T-helper 17 cell (primary cell): ENCODE measurements at places on chromosomes 7 and 10.

DNA sequence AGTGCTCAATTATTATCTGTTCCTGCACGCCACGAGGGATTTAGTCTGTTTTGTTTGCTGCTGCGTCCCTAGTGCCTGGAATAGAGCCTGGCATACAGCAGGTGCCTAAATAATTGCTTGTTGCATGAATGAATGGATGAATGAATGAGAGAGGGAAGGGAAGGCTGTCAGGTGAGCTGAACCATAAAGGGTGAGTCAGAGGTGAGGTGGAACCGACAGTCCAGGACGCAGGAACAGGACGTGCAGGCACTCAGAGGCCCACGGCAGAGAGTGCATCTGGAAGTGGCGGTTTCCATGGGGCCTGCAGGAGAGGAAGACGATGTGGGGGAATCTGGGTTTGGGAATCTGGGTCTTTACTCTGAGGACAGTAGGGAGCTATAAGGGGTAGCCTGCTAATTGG lies 17.7 kb upstream of the PPIF start:
- no peak for DNase-seq

DNA sequence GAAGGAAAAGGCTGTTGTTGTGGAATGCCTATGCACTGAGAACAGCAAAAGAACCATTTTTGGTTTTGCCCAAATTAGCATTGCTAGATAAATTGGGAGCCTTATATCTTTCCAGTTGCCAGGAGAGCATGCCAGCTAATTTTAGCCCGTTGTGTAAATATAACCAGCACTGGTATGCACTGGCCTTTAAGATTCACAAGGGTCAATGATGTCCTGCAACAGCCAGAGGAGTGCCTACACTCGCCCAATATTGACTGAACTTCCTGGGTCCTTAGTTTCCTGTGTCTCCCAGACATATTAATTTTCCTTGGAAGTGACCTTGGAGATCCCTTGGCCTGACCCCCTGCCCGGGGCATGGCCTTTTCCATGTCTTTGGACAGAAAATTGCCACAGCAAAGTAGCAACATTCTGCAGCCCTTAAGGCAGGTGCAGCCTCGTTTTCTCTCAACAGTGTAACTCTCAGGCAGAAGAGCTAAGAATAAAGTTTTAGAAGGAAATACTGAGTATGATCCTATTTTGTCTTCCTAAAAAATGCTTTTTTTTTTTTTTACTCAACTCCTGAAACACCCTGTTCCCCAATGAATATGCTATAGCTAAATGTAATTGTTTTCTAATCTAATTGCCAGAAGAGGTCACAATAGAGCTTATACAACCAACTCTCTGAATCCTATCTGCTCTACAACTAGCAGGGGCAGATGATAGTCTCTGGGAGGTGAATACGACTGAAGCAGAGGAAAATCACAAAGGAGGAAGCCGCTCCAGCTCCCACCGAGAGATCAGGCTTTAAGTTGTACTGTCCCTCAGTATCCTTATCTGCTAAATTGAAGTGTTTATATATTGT lies 131.9 kb upstream of the PCGF5 start:
- DNase-seq: no peak

- DNase-seq: no peak
These were observed 4.5 kb upstream of the DNMBP start for GRCh38 chr10:100014071-100014762.

DNA sequence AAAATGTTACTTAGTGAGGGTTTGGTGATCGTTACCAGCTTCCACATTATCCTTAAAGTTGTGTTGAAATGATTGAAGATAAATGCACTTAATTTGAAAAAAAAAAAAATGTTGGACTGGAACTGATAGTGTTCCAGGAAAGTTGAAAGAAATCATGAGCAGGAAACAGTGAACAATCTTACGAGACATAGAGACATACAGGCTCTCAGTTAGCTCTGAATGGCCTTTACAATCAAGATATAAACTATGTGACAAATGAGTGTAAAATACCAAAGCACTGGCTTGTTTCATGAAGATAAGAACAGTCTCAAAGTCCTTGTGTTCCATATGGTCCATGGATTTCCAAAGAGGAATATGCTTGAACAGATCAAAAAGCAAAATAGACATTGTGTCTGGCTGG lies 430.1 kb upstream of the ETV1 start:
- no peak for DNase-seq

- no peak for DNase-seq
These were observed 2.2 kb downstream of the IFT22 start for GRCh38 chr7:101319401-101319800.

GRCh38 chr7:130926001-130926691 lies 192.1 kb upstream of the KLF14 start:
- DNase-seq: peak; percentile 39

- no peak for DNase-seq
These were observed 229.3 kb upstream of the PRSS58 start for GRCh38 chr7:142487124-142487523.

DNA sequence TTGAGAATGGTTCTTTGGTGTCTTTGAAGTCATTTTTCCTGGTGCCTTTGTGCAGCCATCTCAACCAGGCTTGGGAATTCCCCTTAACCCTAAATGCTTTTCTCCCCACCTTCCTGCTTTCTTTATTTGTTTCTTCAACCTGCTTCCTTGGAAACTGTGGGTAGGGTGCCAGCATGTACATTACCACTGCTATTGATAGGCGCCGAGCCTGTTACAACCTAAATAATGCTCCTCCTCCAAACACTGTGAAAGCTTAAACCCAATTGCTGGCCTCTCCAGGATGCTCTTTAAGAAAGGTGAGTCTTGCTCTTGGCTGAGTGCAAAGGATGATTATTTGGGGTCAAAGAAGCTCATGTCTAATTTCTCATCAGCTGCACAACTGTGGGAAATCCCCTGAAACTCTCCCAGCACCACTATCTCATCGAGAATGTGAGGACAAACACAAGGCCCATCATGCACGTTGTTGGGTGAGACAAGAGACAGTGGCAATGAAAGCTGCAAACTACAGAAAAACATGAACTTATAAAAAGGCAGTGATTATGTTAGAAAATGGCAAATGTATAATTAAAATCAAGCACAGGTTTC lies 285.5 kb upstream of the IGFBP3 start:
- no peak for DNase-seq

- no peak for DNase-seq
These were observed 55.0 kb downstream of the TRIM24 start for GRCh38 chr7:138515001-138515528.

GRCh38 chr10:112424651-112425050 lies 22.1 kb downstream of the ZDHHC6 start:
- DNase-seq: no peak

GRCh38 chr10:44400541-44400940 lies 15.6 kb upstream of the CXCL12 start:
- no peak for DNase-seq

GRCh38 chr7:151091431-151091830 lies 5.2 kb downstream of the AGAP3 start:
- no peak for DNase-seq

- no peak for DNase-seq
These were observed 100.1 kb downstream of the GRB10 start for GRCh38 chr7:50682573-50682972.

DNA sequence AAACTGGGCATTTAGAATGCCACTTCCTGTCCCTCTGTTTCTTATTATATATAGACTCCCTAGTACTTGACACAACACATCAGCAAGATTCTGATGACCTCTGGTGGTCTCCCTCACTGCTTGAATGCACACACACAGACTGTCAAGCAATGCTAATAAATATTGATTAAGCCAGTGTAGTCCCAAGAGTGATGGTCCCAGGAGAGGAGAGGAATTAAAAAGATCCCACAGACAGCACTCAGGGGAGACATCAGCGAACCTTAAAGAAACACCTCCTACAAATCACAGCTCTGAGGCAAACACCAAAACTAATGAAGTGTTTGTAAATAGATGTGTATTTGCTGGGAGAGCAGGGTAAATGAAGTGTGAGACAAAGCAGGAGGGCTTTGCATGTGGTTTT lies 1291.2 kb downstream of the XPNPEP1 start:
- no peak for DNase-seq

DNA sequence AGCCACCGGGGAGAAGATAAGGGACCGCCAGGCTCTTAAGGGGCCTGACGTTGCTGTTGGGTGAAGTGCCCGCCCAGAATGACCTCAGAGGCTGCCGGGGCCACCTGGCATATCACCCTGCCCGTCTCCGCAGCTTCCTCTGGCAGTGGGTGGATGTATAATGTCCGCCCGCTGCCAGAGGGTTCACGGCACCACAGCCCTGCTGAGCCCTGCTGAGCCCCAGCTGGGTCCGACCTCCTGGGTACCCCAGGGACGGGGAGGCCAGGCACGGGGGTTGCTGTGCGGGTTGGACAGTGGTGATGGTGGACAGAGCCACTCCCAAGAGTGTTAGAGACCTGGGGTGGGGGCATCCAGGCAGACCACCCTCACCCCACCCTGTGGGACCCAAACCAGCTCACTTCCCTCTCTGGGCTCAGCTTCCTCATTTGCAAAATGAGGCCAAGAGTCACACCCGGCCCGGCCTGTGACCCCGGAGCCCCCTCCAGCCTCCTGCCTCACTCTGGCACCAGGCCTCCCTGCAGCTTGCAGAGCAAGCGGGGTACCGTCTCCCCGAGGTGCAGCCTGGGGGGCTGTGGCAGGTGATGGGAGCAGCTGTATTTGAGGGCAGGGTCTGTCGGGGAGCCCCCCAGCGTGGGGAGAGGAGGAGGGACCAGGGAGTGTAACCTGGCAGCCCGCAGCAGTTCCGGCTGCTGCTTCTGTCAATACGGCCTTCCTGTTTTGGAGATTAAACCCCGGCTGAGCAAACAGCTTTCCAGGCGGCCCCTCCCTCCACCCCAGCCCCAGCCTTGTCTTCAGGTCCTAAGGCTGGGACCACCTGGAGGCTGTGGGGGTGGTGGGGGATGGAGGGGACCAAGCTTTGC lies 8.4 kb upstream of the LFNG start:
- no peak for DNase-seq

DNA sequence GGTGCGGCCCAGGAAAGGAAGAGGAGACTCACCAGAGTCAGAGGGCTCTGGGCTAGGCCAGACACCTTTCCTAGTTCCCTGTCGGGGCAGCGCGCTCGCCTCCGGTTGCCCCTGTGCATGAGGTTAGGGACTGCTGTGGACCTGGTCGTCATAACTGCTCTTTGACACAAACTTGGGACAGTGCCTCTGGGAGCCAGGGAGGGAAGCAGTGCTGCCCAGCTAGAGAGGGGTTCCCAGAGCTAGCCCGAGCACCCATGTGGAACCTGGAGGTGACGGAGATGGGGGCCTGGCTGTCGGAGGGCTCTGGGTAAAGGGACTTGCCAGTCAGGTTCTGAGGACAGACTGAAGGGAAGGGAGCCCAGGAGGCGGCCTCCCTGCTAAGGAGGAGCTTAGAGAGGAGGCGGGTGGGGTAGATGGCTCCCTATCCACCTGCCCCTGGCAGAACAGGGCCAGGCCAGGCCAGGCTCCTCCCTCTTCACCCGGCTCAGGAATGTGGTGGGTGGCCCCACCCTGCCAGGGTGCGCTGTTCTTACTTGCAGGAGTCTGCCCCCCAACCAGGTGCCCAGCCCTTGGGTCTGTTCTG lies 29.7 kb downstream of the AGAP3 start:
- DNase-seq: no peak

DNA sequence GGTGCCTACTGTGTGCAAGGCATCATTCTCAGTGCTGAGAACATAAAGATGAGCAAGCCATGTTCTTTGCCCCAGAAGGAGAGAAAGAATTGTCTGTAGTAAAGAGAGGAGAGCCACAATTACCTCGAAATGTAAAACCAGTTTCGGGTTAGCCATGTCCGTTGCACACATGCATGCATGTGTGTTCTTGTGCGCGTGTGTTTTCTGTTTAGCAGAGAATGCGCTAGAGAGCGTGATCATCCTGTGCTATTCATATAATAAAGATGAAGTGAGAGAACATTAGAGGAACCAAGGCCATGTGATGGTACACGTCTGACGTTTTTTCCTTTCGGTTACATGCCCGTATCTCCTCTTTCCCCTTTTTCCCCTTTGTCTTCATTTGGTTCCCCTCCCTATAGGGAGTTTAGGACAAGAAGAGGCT lies 158.2 kb downstream of the CELF2 start:
- DNase-seq: no peak
